ENCODE measurements at places on chromosomes 1 and 21.
A peak's percentile ranks its signal among the peaks of the same experiment; 100 is the strongest.

GRCh38 chr1:113325022-113325421 is 65.3 kb upstream of the MAGI3 start:
- DNase-seq = peak; percentile 30

DNA sequence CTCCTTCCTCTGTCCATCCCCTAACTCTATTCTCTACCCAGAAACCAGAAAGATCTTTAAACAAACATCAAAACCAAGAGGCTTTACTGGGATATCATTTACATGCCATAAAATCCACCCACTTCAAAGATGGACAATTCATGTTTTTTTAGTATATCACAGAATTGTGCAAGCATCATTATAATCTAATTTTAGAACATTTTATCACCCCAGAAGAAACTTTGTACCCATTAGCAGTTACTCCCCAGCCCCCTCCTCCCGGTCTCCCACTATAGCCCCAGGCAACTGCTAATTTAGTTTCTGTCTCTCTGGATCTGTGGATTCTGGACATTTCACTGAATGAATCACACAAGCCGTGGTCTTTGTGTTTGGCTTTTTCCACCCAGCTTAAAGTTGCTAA is 4.8 kb upstream of the SELENON start:
- DNase-seq = no peak

DNA sequence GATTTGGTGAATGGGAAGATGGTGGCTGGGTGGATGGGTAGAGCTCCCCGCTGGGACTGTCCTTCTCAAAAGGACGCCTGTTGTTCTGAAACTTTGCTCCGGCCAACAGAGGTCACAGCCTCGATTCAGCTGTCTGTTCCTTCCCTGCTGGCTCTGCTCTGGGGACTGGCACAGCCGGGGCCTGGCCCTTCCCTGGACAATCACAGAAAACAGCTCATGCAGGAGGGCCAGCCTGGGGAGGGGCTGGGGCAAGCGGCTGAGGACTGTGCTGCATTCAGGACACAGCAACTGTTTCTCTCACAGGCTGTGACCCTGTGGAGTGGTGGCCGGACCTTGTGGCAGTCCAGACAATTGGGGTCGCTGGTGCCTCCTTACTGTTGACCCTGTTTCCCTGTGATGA is 110.7 kb upstream of the TMEM51 start:
- no peak for DNase-seq

DNA sequence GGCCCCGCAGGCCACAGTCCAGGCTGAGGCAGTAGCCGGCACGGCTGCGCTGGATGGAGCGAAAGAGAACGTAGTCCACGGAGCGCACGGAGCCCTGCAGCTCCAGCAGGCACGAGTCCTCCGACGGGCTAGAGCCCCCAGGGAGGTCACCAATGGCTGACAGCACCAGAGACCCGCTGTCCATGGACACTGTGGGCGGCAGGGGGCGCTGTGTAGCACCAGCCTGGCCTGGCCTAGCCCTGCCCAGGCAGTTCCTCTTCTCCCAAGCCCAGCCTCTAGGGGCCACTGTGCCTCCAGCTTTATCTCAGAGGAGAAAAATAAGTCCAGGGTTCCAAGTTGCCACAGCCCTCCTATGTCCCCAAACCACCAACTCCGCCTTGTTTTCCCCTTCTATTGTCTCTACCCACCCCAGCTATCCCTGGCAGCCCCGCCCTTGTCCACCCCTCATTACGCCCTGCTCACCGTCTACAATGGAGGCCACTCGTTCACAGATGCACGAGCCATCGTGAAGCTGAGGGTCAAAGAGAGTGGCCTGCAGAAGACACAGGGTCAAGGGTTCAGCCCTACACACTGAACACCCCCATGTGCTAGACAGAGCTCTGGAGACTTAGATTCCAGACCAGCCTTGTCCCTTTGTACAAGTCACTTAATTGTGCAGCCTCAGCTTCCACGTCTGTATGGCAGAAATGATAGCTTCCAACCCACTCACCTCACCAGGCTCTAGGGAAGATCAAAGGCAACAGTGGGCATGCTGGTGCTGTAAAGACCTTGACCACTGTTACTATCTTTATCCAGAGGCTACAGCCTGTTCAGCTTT is 4.4 kb downstream of the ENTREP3 start:
- DNase-seq = peak; percentile 96

DNA sequence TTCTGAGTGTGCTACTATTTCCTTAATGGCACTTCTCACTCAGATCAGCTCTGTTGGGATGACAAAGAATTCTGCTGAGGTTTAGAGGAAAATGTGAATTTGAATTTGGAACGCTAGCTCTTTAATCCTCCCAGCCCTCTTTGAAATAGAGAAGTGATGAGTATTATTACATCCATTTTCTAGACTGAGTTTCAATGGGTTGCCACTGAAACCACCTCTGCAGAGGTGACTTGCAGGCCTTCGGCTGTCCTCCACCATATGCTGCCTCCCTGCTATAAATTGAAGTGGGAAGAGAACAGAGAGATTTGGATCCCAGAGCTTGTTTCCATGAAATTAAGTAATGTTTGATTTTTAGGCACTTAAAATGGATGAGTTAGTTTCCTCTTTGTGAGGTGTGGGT is 363.2 kb upstream of the SNX7 start:
- no peak for DNase-seq

GRCh38 chr1:33797849-33798248 is 66.0 kb upstream of the HMGB4 start:
- no peak for DNase-seq

GRCh38 chr1:246969621-246970020 is 37.9 kb upstream of the AHCTF1 start:
- DNase-seq = no peak

DNA sequence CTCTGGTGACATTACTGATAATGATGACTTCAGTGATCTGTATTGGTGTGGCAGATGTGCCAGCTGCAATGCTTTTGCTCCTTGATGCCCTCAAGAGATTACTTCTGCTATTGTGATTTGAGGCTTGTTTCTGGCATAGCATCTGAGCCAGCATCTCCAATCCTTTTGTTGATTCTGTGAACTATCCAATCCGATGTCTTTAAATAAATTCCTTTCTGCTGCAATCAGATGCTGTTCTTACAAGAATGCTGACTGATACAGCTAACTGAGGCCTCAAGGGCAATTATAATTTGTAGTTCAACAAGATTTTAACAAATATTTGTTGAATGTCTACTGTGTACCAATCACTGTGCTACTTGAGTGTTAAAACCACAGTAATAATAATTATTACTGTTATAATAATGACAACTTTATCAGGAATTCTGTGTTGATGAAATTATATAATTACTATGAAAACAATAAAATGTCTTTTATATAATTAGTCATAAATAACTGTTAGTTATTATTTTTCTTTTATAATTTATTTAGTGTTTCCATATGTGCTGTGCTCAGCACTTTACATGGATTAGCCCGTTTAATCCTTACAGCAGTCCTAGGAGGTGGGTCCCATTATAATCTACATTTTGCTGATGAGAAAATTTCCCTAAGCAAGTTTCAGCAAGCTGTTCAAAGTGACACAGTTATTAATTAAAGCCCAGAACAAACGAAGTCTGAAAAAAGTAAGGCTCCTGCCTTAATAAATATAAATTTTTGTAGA is 308.2 kb downstream of the BRINP3 start:
- DNase-seq = no peak

All from K562 (cell line).